ENCODE measurements at places on chromosomes 1 and 21. TPM values are rescaled to one million over a fixed set of nuclear protein-coding genes. Genes with fewer than 3 reads are reported as not detected.

NT5C1A gene
- 19.6 TPM for total RNA-seq

NUDT4B gene
- 54.2 TPM for total RNA-seq

ACOT7 gene
- 10.6 TPM for total RNA-seq

ALPL gene
- 3.8 TPM for total RNA-seq

ATP8B2 gene
- total RNA-seq, result 46.8 TPM

RPS6KA1 gene
- 16.9 TPM for total RNA-seq

SELENBP1 gene
- total RNA-seq, result 40.3 TPM

DNMT3L gene
- not detected for total RNA-seq

DENND2D gene
- total RNA-seq, result 12.0 TPM

SYT11 gene
- total RNA-seq, result 26.2 TPM

IKBKE gene
- 12.2 TPM for total RNA-seq

MRPL37 gene
- 34.7 TPM for total RNA-seq

GADD45A gene
- total RNA-seq, result 16.3 TPM

SPRR1B gene
- 1.3 TPM for total RNA-seq

ACAP3 gene
- 73.3 TPM for total RNA-seq

S100A9 gene
- total RNA-seq, result 739 TPM

WNT9A gene
- total RNA-seq, result 14.6 TPM

LCE3D gene
- not detected for total RNA-seq

C1orf56 gene
- total RNA-seq, result 2.9 TPM

TFF3 gene
- total RNA-seq, result 30.9 TPM

OR2L8 gene
- not detected for total RNA-seq

BLZF1 gene
- total RNA-seq, result 32.2 TPM

WDR26 gene
- 86.1 TPM for total RNA-seq

SYT14 gene
- 1.0 TPM for total RNA-seq
